ENCODE measurements at places on chromosomes 4 and X. TPM values are rescaled to one million over a fixed set of nuclear protein-coding genes. Genes with fewer than 3 reads are reported as not detected.
A peak's percentile ranks its signal among the peaks of the same experiment; 100 is the strongest.

GRCh38 chrX:17024886-17025285 is 78.4 kb downstream of the REPS2 start:
- DNase-seq = no peak

GRCh38 chr4:147741190-147741788 is 9.4 kb downstream of the ARHGAP10 start:
- no peak for DNase-seq

DNA sequence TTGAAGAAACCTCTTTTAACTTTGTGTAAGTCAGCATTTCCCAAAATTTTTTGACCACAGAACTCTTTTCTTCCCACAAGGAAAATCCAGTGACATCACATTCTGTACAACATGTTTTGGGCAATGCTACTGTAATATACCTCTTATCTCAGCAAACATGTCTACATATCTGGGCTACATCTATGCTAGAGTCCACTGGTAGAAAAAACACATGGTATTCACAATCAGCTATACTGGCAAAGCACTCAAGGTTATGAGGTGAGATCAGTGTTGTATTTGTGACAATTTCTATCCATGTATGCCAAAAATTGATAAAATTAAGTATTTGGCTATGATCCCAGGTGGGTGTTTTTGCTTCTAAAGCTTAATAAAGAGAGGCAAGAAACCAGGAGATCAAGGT is 98.0 kb downstream of the ATP11C start:
- no peak for DNase-seq

Gene GALNTL6
- total RNA-seq = 0.53 TPM

Gene GAGE2A
- not detected for total RNA-seq

DNA sequence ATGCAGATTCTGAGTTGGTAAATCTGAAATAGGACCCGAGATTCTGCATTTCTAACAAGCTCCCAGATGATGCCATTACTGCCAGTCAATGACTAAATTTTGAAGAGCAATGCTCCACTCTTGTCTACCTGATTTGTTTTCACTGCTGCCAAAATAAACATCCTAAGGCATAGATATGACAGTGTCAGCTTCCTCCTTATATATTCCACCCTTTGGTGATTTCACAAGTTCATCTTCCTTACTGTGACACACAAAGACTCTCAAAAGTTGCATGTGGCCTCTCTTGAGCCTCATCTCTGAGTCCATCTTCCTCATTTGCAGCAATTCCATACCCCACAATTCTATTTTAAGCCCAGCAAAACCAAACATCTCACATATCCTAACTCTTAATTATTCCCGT is 110.9 kb downstream of the FBXW7 start:
- peak; percentile 24 for DNase-seq

- no peak for DNase-seq
These were observed 5.8 kb upstream of the CDKN2AIP start for GRCh38 chr4:183438458-183439113.

DNA sequence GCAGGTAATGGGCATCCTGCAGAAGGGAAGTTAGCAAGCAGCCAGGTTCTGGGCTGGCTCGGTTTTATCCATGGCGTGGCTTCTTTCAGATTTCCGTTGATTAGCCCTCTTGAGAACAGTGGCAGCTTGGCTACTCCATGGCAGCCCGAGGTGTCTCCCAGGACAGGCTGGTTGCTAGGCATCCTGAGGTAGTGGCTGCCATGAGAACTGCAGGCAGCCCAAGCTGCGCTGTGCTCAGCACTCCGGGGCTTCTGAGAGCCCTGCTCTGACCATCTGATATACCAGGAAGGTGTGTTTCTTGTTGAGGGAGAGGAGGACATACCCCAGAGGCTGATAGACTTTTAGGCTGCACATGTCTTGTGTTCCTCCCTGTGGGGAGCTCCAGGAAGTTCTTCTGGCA is 253.4 kb upstream of the CASK start:
- no peak for DNase-seq

- DNase-seq = no peak
These were observed 14.1 kb downstream of the XIAP start for GRCh38 chrX:123873956-123874355.

DNA sequence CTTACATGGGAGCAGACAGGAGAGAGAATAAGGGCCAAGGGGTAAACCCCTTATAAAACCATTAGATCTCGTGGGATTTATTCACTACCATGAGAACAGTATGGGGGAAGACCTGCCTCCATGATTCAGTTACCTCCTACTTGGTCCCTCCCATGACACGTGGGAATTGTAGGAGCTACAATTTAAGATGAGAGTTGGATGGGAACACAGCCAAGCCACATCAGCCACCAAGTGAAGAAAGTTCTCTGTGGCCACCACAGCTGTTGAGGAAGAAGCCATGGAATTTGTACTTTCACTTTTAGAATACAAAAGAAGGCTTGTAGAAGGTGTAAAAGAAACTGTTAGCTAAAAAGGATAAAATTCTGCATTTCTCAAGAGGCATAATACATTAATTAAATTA is 67.0 kb upstream of the CXorf51A start:
- no peak for DNase-seq

Gene FAM47E
- 1.9 TPM for total RNA-seq

Gene KCNE5
- total RNA-seq = 27.6 TPM

DNA sequence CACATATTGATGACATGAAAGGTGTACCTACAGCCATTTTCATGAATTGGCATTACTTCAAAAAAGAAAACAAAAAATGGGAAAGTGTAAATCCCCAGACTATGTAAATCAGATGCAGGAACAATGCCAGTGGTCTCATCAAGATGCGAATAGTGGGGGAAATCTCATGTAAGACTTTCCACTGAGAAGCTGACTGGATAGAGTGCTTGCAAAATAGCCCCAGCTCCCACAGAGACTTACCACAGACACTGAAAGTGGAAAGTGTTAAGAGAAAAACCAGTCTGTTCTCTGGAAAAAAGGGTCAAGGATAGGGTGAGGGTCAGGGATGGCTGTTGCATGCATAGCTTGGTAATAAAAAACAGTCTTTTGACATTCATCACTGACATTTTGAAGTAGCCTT is 73.2 kb upstream of the ARMCX2 start:
- no peak for DNase-seq

DNA sequence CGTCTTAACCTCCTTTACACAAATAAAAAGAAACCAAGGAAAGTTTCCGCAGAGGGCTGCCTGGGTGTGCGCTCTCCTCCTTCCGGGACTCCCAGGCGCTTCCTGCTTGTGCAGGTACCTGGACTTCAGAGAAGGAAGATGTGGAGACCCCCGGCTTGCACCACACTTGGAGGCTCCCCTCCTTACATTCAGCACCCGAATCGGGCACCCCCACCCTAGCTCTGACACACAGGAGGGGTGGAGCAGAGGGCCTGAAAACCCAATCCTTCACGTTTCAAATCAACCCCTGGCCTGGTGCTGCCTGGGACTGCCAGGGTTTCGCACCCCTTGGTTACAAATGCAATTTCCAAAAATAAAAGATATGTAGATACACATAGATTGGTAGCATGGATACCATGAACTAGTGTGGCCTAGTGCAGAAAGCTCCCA is 3.1 kb downstream of the NKX3-2 start:
- no peak for DNase-seq

DNA sequence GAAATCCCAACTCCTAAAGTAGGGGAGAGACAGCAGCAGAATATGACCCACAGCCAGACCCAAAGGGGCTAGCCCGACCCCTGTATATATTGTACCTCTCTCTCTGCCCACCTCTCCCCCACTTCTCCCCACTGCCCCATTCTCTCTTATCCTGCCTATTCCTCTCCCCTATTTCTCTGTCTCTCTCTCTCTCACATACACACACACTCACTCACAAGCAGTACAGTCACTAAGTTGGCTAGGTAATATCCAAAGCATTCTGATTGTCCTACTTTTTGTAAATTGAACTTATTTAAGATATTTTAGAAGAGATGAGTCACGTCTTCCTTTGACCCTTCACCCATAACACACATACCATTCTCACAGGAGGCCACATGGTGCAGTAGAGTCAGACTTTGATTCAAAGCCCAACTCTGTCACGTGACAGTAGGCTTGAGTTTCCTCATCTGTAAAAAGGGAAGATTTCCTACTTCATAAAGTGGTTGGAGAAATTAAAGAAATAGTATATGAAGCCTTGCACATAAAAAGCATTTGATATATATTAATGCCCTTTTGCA is 29.5 kb downstream of the SRPX2 start:
- no peak for DNase-seq

- peak; percentile 16 for DNase-seq
These were observed 20.5 kb upstream of the TMEM192 start for GRCh38 chr4:165133150-165133549.
